ENCODE measurements at places on chromosomes 16 and 17.

DNA sequence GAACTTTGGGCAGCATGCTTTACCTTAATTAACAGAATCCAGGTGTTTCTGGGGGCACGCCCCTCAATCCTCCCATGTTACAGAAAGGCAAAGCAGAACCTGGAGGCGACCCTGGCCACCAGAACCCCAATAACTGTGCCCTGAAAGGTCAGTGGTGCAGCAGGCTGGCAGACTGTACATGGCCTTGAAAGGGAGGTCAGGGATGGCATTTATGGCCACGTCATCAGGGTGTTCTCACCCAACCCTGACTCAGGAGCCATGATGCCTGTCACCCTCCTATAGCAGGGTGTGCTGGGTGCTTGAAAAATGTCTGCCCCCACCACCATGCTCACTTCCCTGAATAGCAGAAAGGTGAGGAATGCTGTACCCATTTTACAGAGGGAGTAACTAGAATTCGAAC is 177.7 kb downstream of the TMEM132E start:
- no peak for DNase-seq

DNA sequence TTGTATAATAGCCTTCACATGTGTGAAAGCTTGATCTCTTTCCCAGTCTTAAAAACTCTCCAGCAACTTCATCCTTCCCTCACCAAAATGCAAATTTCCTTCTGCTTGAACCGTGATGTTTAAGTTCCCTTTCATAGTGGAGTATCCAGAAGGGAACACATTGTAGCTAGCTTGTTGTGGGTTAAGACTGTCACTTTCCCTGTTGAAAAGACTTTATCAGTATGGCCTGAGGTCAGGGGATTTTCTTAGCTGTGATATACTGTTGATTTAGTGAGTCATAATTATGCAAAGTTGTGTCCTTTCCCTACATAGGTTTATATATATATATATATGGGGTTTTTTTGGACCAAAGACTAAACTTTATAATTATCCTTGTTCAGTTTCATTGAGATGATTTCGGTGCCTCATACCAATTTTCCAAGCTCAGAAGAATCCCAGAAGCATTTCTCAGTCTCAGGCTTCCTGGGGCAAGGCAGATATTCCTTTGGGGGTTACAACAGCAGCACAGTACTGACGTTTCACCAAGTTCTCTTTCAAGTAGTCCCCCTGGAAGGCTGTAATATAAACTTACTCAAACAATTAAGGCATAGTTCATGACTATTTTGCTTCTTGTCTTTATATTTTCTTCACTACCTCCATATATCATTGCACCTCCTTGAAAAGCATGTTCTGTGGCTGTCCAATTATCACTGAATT is 35.7 kb downstream of the ESRP2 start:
- no peak for DNase-seq

DNA sequence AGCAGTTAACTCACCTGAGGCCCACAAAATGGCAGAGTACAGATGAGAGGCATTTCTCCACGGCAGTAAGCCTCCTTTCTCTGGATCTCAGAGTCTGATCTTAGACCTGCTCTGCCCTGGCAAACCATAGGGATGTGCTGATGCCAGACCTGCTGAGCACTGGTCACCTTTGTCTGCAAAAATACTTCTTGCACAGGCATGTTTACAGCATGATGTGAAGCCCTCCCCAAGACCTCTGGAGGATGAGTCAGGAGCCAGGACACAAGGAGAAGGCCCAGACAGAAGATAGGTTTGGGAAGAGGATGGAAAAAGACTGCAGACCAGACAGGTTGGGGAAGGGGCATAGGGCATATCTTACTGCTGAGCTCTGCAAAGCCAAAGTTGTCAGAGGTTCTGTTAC is 426.6 kb downstream of the PMP22 start:
- no peak for DNase-seq

GRCh38 chr17:42536372-42537155 is 523 bp downstream of the NAGLU start:
- peak; percentile 75 for DNase-seq

DNA sequence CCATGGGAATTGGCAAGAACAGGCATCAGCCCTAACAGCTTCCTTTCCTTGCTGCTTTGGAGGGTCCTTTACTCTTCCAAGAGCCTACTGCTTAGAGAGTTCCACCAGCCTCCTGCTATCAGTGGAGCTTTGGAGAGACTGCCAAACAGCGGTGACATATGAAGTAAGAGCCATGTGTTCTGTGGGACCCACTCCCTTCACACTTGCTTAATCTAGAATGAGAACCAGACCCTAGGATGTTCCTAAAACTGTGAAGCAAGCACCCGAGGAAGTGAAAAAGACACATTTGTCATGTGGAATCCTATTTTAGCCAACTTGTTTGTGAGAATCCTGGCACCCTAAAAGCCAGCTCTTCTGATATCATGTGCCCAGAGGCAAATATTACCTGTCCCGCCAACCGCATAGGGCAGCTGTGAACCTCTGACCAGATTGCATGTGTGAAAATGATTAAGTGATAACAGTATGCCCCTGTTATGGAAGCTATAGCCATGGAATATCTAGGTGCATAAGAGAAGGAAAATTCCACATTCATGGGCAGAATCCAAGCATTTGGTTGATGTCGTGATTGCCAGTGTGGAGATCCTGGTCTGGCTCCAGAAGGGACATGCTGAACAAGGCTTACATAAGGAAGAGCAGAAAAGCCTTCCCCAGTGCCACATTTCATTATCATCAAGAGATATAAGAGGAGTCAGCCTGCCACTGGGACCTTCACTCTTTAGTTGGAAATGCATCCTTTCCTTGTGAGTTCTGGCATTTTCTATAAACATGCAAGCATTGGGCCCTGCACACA is 18.7 kb downstream of the RCVRN start:
- no peak for DNase-seq

DNA sequence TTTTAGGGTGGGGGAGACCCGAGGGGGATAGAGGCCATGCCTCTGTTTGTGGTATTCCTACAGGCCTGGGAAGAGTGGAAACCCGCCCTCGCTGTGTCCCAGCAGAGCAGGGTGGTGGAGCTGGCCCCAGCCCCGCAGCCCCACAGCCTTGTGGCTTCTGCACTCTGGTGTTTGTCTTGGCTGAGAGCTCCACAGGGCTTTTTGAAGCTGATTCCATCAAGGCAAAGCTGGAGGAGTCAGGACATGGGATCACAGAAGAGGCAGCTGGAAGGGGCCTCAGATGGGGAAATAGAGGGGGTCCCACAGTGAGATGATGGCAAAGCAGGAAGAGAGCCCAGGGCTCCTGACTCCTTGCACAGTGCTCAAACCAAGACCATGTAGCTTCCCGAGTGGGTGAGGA is 5.0 kb upstream of the WFIKKN2 start:
- no peak for DNase-seq

DNA sequence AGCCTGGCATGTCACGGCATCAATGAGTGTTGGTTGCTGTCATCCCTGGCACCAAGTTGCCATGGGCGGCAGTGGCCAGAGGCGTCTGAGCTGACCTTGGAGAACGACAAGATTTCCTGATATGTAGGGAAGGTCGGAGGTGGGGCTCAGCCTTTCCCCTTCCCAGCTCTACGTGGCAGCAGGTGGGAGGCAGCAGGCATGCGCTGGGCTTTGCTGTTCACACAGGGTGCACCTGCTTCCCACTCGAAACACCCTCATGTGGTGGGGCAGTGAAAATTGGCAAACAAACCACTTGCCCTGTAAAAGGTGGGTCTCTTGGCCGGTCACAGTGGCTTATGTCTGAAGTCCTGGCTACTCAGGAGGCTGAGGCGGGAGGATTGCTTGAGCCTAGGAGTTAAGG is 12.3 kb upstream of the TFAP4 start:
- no peak for DNase-seq

GRCh38 chr17:37737971-37738370 is 6.9 kb downstream of the HNF1B start:
- no peak for DNase-seq

All from stimulated activated CD4-positive, alpha-beta T cell treated with anti-CD3 and anti-CD28 coated beads, Interleukin-12 subunit alpha, Interleukin-12 subunit beta, amount 100 ng/mL, for 24 hours (primary cell).